ENCODE measurements at places on chromosomes 2 and 18.

DNA sequence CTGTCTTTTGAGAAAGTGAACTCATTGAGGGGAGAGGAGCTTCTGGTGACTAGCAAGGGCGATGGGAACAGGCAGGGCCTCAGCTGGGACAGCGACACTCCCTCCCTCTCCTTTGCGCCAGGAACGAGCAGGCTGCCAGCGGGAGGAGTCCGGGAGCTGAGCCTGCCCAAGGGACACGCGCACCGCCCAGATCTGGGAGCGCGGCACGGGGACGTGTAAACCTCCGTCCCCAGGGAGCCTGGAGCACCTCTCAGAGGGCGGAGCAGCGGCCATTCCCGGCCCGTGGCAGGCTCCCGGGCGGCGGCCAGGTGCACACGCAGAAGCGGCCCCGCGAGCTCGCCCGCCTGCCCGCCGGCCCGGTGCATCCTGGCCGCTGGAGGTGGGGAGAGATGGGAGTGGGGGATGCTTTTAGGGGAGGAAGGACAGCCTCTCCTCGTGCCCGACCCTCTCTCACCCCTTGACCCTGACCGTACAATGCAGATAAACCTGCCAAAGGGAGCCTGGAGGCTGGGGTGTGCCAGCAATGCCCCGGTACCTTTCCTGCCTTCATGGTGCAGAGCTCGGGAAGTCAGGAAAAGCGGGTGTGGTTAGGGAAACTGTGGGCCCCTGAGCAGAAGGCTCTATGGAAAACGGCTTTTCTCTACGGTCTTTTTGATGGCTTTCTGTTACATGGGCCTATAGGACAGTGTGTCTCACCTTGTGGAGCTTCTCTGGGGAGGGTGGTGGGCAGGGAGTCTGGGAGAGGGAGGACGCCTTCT, 2.2 kb downstream of the AQP4 start:
- DNase-seq: no peak

- no peak for DNase-seq
Observed at GRCh38 chr2:147789720-147790119, 55.1 kb upstream of the ACVR2A start.

DNA sequence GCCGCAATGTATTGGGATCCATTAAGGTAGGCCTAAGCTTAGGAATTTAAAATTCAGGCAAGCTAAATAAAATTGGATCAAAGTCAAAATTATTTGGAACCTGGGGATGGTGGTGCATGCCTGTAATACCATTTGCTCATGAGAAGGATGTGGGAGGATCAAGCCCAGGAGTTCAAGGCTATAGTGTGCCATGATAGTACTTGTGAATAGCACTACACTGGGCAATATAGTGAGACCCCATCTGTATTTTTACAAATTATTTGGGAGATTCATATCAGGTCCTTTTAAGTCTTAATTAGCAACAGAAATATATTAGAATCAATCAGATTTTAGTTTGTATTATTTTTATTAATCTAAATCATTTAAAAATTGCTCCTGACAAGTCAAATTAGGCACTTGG, 39.8 kb upstream of the TLK1 start:
- no peak for DNase-seq

DNA sequence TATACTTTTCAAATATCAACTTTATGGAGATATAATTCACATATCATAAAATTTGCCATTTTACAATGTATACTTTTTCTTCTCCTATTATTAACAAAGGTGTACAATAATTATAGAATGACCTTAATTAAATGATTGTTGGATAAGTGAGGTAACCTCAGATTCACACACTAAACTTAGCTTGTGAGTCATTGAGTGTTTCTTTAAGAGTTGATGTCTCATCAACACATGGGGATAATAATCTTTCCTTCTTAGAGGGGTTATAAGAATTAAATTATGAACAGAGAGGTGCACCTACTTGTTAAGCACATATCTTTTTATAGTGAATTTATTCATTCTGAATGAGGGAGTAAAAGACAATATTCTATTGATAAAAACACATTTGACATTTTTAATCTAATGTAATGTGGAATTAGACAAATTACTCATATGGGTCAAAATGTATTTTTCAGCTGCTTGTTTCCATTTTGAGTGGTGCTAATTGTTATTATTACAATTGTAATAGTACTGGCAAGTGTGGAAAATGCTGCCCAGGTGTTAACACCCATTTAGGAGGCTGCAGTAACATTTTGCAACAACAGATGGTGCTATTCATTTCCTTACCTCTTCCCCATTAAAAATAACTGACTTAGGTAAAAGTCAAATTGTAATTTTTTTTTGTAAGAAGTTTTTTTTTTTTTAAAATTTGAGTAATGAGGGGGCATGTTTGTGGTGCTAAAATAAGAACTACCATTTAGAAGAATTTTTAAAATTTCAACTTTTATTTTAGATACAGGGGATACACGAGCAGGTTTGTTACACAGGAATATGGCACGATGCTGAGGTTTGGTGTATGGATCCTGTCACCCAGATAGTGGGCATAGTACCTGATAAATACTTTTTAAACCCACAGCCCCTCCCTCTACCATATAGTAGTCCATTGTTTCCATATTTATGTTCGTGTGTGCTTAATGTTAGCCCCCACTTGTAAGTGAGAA, 32.1 kb upstream of the DYNAP start:
- no peak for DNase-seq

GRCh38 chr2:27798486-27798885, 27.0 kb downstream of the MRPL33 start:
- no peak for DNase-seq

DNA sequence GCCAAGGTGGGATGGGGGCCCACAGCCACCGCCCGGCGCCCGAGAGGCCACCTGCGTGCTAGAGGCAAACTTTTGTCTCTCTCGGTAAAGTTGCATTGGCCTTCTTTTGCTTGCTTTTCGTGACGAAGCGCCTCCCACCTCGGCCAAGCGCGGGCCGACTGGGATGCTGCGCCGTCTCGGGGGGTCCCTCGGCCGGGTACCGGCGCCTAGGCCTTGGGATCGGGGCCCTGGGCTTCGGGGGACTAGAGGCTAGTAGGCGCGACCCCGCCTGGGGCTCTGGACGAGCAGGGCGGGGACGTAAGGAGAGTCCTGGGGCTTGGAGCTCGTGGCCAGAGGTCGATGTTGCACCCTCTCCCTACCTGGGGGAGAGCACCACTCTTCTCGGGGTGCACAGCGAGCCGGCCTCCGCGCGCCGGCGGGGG, 545 bp downstream of the GLI2 start:
- no peak for DNase-seq

DNA sequence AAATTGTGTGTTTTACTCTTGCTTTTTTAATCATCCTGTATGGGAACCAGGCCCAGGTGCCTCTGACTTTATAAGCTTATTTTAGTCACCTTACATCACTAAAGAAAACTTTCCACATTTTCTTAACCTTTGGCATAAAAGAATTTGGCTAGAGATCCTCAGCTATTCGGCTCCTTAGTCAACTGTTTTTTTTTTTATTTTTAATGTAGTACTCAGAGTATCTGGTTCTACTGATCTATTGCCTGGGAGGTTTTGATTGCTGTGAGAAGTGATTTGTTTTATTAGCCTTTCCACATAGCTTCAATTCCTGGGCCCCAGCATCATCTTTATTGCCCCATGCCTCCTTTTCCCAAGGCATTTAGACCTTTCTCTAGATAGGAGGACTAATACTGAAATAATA, 121.0 kb downstream of the MYO1B start:
- DNase-seq: no peak

- no peak for DNase-seq
Observed at GRCh38 chr2:96374211-96374951, 38.8 kb downstream of the NCAPH start.

GRCh38 chr18:23126376-23127056, 8.8 kb upstream of the CABLES1 start:
- DNase-seq: no peak

GRCh38 chr18:74294526-74294925, 2.8 kb upstream of the CYB5A start:
- no peak for DNase-seq

- DNase-seq: no peak
Observed at GRCh38 chr2:238162846-238163441, 4.2 kb downstream of the ERFE start.

DNA sequence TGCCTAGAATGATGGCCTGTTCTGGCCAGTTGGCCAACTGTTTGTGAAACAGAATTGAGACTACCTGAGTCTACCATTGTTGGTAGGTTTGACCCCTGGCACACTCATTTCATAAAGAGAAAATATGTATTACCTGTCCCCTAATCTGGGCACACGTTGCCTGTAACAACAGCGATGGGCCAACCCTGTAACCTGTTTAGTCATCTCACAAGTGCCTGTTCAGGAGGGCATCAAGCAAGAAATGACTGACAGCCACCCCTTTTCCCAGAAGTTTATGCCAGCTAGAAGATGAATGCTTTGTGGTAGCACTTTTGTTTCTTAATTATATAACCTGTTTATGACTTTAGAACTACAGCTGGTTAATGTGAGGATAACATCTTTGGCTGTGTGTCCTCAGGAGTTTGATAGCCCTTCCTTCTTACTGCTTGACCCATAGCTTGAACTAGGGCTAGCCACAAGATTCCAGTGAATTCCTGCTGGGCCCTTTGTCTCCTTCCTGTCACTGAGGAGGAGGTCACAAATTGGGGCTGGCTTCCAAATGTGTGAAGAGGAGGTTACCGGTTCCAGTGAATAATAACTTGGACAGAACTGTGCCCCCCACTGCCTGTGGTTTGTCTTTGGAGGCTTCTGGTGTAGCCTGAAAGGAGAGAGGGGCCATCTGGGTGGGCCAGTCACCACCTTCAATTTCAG, 273.9 kb upstream of the EPAS1 start:
- no peak for DNase-seq

DNA sequence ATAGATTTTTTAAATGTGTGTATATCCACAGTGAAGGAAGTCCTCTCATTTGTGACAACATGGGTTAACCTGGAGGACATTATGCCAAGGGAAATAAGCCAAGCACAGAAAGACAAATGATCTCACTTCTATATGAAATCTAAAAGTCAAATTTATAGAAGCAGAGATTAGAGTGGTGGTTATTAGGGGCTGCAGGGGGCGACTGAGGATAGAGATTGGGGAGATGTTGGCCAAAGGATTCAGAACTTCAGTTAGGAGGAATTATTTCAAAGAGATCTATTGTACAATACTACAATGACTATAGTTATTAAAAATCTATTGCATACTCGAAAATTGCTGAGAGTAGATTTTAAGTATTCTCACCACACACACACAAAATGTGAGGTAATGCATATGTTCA, 252.4 kb upstream of the SLC39A10 start:
- DNase-seq: no peak

DNA sequence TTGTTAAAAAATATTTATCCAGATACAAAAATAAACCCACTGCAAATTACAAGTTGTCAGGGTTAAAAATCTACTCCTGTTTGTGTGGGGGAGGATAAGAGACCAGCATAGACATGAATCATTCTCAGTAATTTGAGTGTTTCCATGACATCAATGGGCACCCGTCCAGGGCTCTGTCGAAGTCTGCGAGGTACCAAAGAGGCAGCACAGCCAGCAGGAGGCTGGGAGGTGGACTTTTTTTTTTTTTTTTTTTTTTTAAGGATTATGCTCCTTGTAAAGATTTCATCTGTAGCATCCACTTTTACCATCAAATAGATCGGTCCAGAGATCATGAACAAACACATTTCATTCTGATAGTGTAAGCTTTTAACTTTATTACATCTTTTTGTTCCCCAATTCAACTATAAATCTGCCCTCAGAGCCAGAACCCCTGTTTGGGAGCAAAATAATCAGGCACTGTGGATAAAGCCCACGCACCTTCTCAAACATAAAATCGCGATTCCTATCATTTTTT, 182.0 kb downstream of the TCF4 start:
- DNase-seq: no peak
